Stimulated activated CD8-positive, alpha-beta memory T cell treated with anti-CD3 and anti-CD28 coated beads, Interleukin-15, amount 100 ng/mL, for 1 hour (primary cell): ENCODE measurements at places on chromosomes 3 and 15.

- DNase-seq: no peak
Observed at GRCh38 chr3:76997733-76998132, 42.2 kb upstream of the ROBO2 start.

- DNase-seq: no peak
Observed at GRCh38 chr15:31346367-31347066, 19.9 kb downstream of the KLF13 start.

DNA sequence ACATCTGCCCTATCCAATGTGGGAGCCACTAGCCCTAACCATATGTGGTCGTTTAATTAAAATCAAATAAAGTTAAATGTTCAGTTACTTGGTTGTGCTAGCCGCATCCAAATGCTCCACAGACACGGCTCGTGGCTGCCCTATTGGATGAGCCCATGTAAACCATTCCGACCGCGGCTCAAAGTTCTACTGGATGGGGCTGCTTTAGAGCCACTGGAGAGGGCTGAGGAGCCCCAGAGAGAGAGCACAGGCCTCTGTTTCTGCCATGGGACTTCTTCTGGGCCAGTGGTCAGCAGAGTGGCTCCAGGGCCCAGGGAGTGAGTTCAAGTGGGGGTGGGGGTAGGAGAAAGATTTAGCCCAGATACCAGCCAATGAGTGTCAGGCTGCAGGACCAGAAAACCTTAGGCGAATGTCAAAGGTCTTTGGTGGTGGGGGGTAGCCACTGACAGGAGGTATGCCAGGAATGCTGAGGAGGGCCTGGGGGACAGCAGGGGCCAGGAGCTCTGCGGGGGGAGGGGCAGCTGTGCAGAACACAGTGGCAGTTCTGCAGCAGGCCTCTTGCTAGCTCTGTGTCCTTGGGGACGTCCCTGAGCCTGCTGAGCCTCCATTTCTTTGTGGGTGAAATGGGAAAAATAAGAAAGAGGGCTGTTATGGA lies 30.1 kb downstream of the SPSB4 start:
- DNase-seq: no peak

DNA sequence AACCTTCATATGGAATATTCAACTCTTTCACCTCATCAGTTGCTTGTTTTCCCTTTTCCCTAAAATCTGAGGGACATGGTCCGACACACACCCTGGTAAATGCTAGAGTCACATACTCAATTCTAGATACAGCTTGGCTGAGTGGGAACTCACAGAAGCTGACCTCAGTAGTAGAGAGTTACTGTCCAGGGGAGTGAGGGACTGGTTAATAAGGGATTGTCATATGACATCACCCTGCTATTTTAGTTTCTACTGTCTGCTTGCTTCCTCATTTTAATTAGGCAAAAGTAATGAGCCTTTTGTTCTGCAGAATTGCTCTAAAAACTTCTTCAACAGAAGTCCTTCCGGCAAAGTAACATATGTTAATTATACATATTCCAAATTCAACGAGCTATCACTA lies 244.5 kb downstream of the ZIC4 start:
- no peak for DNase-seq

DNA sequence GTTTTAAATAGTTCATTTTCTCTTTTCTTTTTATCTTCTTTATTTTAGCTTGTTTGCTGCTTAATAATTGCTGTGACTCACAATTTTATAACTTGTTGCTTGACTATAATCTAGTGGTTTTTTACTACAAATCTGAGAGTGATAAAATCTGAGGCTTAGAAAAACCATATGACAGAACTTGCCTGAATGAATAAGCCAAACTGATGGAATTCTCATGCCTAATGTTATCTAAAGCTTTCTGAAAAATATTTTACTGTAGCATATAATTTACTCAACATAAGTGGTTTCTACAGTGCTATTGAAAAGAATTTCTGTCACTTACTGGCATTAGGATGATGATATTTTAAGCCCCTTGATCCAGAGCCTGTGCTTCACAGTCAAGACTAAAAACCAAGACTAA lies 175.1 kb downstream of the VGLL3 start:
- DNase-seq: no peak

DNA sequence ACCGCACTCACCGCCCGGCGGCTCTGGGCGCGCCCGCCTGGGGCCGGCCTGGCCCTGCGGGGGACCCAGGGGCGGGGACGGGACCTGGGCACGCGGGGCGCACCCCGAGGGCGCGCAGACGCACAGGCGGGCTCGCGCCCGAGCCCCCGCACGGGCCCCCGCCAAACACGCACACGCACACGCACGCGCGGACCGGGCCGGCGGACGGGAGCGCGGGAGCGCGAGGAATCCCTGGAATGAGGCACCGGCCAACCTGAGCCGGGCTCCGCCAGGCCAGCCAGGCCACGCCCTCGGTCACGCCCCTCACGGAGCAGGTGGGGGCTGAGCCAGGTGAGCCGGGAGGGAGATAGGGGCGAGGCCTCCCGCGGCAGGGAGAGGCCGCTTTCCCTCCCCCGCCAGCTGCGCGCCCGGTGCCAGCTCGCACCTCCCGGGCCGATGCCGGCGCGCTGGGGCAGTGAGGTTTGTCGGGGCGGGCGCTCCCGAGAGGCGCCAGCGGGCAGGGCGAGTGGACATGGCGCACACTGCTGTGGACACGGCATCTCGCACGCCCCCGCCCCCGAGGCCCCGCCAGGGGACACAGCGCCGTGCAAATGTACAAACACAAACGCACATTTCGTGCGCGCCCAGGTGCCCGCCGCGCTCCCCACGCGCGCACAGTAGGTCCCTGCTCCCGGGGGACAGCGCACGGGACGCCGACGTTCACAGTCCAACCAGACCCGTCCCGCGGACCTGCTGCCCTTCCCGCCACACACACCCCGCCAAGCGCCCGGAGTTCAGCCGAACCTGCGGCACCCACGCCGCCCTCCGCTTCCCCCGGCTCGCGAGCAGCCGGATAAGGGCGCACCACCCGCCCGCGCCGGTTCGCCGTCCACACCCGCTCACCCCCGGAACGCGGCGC lies 75.9 kb upstream of the VGLL4 start:
- DNase-seq: peak; percentile 48

DNA sequence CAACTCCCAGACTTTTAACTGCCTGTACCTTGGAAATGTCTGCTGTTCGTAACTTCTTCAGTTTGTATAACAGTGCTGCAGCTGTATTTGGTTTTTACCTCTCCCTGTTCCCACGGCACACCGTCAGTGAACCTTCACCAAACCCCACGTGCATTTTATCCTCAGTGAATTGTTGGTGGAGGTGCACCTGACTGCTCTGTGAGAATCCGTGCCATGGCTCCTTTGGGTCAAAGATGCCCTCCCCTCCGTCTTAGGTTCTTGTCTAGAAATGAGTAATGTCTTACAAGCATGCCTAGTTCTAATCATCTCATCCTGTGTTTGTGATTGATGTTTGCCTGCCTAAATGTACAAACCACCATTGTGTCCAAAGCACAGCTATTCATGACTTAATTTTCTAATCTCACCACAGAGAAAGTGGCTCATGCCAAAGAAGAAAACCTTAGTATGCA lies 28.2 kb downstream of the TPM1 start:
- no peak for DNase-seq

DNA sequence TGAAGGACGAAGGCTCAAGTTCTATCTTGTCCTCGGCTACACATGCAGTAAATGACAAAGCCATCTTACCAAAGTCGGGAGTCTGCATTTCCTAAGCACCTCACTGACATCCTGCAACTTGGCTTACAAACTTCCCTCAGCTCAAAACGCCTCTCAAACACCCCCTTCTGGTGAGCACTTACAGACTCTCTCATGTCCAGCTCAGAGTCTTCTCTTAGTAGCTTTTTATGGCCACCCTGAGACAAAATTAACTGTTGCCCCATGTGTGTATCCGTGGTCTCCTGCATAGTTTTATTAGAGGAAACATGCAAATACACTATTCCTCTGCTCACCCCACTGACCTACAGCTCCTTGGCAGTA lies 819.7 kb downstream of the FHIT start:
- no peak for DNase-seq

- no peak for DNase-seq
Observed at GRCh38 chr15:62779036-62779770, 263.3 kb upstream of the TPM1 start.

GRCh38 chr3:43873723-43874122 lies 183.0 kb downstream of the ABHD5 start:
- DNase-seq: no peak

GRCh38 chr15:67931861-67932260 lies 92.0 kb upstream of the RNU6-1 start:
- no peak for DNase-seq

DNA sequence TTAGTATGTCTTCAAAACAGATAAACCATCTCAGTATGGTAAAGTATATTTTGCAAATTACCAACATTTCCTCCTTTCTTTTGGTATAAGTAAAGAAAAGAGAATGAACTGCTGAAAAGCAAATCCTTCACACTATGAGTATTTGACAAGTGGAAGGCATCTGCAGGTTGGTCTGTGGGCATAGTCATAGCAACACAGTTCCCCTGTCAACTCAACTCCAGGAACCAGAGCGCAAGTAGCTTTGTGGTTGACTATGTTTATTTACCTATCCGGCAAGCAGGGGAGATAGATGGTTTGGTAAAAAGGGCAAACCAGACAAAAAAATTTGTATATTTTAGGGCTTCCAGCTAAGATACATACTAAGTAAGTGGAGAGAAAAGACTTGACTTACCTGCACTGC lies 88.3 kb upstream of the PPIB start:
- no peak for DNase-seq

DNA sequence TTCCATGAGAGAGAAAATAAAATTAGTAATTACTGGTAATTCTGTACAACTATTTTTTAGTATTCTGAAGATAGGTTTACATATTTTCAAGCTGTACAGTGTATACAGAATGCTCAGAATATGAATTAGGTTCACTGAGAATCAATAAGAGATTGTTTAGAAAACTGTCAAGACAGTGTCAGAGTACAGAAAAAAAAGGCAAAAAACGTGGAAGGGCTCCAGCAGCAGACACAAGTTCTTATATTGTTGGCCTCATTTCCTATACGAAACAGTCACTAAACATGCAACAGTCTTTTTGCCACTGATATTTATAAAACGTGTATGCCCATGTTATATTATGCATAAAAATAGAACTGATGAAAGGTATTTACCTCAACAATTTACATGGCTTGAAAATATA lies 103.9 kb downstream of the ISL2 start:
- no peak for DNase-seq

- DNase-seq: no peak
Observed at GRCh38 chr3:106740116-106740515, 637.1 kb upstream of the CCDC54 start.

GRCh38 chr3:952906-953305 lies 139.9 kb upstream of the CNTN6 start:
- no peak for DNase-seq

GRCh38 chr3:83946049-83946448 lies 1012.7 kb upstream of the CADM2 start:
- no peak for DNase-seq

GRCh38 chr3:193777524-193777923 lies 184.5 kb downstream of the OPA1 start:
- DNase-seq: no peak

DNA sequence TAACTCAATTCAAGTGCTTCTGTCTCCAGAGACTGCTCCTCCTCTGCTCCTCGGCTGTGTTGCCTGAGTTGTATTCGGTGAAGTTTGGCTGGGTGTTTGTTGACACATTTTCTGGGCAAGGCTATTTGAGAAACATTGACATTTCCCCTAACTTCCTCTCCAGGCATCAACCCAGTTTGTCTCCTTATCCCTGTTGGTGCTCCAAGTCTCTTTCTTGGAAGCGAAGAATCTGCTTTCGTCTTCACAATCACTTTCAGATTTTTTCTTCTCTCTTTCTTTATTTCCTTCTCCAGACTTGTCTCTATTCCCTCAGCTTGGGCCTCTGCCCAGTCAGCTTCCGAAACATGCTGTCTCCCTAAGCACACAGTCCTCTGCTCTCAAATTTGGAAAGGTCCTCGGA lies 84.7 kb downstream of the ETV5 start:
- no peak for DNase-seq
